ENCODE measurements at places on chromosomes 6 and 20.
A peak's percentile ranks its signal among the peaks of the same experiment; 100 is the strongest.

- DNase-seq: no peak
Observed at GRCh38 chr20:13264907-13265306, 43.8 kb downstream of the ISM1 start.

DNA sequence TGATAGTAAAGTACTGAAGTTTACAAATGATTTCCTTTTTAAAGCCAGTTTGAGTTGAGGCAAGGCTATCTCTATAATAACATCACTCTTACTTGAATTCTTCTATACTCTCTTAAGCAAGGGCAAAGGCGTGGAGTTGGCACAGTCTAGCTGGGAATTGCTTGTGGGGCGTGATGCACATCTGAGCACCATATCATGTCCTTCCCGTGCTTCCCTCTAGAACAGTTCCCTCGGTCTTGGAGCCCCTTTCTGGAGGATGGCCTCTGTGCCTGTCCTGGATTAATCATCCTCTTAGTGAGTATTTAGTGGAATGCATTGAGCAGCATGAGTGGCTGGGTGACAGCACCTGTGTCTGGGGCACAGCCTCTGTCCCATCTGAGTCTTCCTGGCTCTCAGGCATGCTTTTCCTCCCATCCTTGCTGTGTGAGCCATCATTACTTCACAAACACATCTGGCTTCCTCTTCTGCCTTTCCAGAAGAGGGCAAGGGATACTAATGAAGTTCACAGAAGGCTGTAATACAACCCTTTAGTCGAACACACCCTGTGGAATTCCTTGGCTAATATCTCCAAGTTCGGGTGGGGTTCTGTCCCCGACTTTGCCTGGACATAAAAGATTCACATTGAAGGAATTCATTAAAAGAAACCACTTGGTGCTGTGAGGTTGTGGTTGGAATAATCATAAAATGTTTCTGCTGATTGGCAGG, 188.2 kb downstream of the FNDC1 start:
- DNase-seq: no peak

DNA sequence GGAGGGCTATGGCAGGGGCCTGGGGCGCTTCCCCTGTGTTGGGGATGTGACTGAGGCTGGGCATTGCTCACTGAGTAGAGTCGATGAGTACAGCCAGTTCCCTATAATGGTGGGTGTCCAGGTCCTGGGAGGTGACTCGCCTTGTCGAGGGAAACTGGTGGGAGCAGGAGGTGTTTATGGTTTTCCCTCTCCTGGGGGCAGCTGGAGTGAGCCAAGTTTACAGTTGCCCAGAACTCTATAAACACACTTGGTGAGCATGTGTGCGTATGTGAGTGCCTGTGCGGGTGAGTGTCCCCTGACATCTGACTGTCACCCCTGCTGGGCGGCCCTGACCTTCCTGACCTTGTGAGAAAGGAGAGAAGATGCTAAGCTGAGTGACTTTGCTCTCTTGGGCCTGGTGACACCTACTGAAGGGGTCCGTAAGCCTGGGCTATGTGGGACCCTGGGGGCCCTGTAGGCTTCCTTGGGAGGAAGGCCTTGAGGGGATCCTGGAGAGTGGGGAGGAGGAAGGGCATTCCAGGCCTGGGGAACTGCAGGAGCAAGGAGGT, 65.9 kb downstream of the VEGFA start:
- peak; percentile 40 for DNase-seq

DNA sequence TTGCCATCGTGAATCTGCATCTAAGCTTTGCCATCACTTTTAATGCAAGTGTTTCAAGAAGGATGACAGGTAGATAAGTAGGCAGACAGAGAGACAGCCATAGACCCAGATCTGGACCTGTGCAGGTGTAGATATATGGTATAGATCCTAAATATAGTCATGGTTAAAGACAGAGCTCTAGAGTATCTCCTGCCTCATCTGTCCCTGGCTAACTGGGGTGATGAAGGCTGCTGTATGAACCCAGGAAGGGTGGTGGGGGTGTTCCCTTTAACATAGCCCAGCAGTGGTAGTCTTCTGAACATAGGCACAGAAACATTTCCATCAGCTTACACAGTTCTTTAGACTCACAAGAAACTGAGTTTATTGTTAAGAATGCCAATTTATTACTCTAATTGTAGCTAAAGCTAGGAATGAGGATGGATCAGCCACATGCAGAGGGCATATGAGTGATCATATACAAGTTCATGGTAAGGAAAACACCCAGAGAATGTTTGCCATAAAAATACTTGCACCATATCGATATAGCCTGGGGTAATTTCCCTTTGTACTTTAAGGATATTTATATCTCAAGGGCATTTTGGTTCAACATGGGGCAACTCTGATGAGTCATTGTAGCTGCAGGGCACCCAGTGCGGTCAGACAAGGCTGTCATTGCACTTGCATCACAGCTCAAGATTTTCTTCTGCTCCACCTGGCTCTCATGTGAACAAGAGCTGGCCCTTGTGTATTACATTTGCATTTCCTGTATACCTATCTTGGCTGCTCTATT, 587.2 kb downstream of the EPM2A start:
- no peak for DNase-seq

Measured in nephron progenitor cell (in vitro differentiated cells).